Stimulated activated CD4-positive, alpha-beta T cell treated with anti-CD3 and anti-CD28 coated beads, Interleukin-15, amount 100 ng/mL, for 48 hours (primary cell): ENCODE measurements at places on chromosomes 6 and 20.

DNA sequence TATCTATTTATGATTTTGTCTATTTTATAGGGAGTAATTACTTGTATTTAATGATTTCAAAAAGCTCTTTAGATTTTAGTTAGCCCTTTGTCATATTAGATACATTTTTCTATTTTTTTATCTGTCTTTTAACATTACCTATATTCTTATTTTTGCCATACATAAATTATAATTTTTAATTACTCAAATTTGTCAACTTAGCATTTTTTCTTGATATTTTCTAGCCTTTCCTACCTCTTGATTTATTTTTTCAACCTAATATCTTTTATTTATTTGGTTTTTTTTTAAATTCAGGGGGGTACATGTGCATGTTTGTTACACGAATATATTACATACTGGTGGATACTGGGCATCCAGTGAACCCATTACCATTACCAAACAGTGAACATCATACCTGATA lies 114.3 kb upstream of the F13A1 start:
- no peak for DNase-seq

DNA sequence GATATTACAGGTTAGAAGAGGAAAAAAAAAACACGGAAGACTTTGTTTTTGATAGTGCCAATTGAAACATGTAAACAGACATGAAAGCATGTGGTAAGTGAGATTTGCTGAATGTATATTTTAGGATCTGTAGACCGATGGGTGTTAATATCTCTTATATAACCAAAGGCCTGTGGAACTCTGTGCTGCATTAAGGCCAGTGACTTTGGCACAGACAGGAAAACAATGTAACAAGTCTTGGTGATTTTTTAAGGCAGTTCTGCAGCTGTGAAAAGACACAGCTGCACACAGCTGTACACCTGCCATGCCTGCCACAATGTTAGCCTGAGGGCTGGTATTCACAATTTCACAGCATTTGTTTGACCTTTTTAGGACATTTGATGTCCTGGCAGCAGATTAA lies 6.1 kb downstream of the SOBP start:
- DNase-seq: no peak

DNA sequence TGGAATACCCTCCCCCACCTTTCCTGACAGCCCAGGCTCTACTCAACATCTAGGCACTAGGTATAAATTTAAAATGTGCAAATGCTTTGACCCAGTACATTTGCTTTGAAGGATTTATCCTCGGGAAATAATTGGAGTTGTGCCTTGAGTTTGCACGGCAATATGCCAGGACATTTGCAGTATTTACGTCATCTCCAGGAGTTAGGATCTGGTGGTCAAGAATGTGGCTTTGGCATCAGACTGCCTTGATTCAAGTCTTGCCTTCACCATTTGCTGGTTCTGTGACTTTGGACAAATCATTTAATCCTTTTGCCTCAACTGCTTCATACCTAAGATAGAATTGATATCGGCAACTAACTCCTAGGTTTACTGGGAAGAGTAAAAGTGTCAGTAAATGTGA lies 169.6 kb downstream of the PLCB1 start:
- DNase-seq: no peak

- DNase-seq: no peak
These were observed 2.0 kb upstream of the GABRR2 start for GRCh38 chr6:89317067-89317466.

GRCh38 chr6:154625721-154626120 lies 107.5 kb upstream of the SCAF8 start:
- DNase-seq: no peak

- no peak for DNase-seq
These were observed 23.6 kb downstream of the THEMIS start for GRCh38 chr6:127877231-127877630.

DNA sequence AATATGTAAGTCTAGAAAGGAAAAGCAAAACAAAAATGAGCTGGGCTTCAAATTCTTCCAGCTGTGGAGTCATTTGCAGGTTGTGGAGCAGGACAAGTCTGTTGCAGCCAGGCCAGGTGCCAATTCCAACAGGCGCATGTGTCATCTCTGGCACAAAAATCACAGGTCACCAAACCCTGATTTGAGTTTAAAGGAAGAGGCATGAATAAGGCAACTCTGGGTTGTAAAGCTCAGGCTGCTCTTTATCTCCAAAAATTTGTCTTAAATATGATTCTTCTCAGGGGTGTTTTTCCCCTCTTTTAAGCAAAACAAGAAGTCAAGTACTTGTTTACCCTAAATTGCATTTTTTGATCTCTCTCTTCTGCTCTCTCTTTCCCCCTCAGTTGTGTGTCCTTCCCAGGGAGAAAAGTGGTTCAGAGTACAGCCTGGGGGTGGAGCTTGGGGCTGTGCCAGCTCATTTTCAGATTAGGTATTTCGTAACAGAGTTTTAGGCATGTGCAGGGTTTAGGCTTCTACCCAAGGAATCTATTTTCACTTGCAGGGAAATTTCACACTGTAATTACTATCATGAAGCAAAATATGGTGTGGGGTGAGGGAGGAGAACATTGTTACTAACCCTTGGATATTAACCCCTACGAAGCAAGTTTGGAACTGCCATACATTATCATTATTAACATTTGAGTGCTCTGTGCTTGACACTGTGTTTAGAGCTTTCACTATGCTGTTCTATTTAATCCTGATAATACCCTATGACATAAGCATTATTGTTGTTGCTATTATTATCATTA lies 8.3 kb upstream of the NCOA3 start:
- peak; percentile 56 for DNase-seq
